Activated CD4-positive, alpha-beta T cell treated with anti-CD3 and anti-CD28 coated beads, Interleukin-2, amount 10 ng/mL, durations not matched to agents 24 days and 14 days (primary cell): ENCODE measurements at places on chromosomes 5 and 9.
A peak's percentile ranks its signal among the peaks of the same experiment; 100 is the strongest.

DNA sequence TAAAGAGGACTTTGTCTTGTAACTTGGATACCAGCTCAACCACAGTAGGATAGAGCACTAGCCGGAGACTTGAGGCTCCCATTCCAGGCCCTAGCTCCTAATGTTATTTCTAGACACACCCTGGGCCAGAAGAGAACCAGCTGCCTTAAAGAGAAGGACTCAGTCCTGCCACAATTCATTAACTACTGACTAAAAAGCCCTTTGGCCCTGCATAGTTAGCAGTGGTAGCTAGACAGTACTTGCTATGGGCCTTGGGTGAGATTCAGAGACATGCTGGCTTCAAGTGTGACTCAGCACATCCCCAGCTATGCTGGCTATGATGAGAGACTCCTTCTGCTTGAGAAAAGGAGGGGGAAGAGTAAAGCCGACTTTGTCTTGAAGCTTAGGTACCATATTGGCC is 47.3 kb downstream of the TMEM167A start:
- DNase-seq: no peak

DNA sequence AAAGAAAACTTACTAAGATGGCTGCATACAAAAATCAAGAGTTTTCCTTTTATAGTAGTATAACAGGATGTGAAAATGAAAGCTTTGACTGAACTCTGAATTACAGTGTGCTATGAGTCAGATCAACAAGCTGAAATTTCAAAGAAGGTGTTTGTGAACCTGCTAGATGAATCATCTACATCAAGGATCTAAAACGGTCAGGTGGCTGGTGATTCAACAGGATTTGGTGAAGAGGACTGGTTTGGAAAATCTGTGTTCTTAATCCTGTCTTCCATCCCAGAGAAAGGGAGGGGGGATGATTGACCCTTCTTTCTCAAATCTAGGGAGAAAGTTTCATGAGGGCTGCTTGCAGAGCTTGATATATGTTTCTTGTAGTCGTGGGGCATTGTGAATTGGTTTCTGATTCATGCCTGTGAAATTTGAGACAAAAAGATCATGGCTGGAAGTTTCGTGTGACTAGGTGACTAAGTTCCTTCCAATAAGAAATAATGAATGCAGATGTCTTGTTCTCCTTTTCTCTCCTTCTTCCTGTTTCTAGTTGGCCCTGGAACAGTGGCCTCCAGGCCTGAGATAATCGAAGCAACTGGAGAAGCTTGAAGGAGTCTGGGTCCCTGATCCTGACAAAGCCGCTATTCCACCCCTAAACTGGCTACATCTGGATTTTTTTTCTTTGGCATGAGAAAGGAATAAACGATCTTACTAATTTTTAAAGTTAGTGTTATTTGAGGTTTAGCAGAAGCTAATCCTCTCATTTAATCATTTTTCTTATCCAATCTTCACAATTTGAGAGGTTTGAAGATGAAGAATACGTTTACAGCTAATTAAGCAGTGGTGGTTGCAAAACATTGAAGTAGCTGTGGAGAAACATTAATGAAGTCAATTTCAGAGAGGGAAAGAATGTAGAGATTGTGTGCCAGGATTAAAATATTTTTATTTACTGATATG is 67.2 kb downstream of the MRPS30 start:
- DNase-seq: peak; percentile 80

DNA sequence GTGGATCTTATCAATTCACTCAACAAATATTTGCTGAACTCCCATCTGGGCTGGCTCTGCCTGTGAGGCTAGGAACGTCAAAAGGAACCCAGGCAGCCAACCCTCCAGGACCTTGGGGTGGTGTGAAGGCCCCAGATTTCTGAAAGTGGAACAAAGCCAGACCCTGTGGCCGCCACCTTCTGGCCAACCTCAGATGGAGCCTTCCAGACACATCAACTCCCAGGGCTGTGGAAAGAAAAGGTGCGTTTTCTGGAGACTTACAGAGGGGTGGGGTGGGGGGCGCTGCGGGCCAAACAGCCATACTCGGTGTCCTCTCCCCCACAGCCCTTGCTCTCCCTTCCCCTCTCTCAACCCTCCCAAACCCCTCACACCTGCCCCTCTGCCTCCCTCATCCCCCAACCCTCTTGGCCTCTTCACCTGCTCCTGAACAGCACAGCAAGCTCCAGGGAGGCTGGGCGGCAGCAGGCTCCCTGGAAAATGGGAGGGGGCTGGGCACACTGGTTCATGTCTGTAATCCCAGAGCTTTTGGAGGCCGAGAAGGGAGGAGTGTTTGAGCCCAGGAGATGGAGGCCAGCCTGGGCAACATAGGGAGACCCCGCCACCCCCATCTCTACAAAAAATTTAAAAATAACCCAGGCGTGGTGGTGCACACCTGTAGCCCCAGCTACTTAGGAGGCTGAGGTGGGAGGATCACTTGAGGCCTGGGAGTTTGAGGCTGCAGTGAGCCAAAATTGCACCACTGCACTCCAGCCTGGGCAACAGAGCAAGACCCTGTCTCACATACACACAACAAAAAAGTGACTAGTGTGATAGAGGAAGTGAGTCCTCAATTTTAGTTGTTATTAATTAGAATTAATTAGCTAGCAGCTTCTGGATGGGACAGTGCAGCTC is 45.0 kb upstream of the PRRC2B start:
- DNase-seq: no peak

DNA sequence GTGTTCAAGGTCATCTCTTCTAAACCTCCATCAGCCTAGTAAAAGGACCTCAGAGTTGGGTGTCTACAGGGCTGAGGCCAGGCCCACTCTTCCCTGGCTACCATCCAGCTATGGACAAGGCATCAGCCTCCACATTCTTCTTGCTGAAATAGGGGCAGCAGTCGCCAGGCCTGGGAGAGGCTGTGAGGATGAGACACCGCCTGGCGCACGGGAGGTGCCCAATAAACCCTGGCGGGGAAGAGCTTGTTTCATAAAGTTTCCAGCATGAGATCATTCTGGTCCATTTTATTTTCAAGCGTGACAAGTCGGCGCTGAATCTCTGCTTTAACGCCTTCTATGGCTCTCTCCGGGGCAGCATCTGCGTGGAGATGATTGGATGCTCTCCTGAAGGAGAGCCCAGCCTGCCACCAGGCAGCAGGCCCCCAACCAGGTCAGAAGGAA is 153.4 kb downstream of the OLFM1 start:
- no peak for DNase-seq

GRCh38 chr9:15157381-15157780 is 149.6 kb downstream of the TTC39B start:
- DNase-seq: no peak

DNA sequence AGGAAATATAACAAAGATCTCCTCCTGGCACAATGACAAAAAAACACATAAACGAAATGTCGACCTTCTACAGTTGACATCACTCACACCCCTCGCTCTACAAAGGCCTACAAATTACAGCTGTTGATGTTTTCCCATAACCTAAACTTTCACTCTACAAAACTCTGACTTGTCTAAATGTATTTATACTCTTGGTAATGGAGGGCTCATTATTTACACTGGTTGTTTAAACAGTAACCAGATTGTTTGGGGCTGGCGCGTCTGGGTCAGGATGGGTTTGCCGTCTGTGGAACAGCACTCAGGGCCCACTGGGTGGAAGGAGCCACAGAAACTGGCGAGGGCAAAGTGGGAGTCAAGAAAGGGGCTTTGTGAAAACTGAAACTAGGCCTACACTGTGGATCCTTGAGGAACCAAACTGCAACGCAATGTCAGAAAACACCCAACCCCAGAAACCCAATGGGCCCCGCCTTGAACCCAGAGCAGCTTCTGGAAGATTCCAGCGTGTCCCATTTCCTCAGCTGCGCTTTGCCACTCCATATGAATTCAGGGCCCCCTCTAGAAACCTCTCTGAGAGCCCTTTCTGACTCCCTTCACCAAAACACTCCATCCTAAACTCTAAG is 136.7 kb downstream of the ROR2 start:
- no peak for DNase-seq

- no peak for DNase-seq
Measured at GRCh38 chr5:62593331-62593730, 14.7 kb downstream of the LRRC70 start.

GRCh38 chr5:149585910-149586309 is 4.6 kb downstream of the ARHGEF37 start:
- no peak for DNase-seq

DNA sequence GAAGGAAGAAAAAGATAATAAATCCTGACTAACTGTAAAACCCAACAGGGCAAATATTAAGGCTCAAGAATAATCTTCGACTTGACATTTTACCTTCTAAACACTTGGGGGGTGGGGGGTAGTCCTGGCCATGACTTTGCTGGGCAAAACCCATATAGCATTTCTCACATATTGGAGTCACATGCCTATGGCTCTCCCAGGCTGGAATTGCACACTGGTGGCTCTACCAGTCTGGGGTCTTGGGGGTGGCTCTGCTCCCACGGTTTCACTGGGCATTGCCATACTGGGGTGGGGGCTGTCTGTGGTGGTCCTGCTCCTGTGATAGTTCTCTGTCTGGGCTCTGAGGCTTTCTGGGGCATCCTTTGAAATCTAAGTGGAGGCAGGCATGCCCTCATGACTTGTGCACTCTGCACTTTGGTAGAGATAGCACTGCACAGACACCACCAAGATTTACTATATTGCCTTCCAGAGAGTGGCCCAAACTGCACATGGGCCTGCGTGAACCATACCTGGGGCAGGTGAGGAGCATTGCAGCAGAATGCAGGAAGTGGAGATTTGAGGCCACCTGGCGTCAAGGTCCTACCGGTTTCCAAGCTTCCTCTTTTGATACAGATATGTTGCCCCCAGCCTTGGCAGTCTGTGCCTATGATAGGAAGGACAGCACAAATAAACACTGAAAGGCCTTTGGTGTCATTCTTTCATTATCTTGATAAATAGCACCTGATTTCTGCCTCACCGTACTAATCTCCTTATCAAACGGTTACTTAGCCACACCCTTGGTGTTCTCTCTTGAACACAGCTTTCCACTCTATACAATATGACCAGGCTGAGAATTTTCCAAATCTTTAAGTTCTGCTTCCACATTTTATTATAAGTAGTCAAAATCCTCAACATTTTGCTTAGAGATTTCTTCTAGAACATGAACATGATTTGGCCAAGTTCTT is 29.8 kb downstream of the BAAT start:
- DNase-seq: no peak

GRCh38 chr5:127878174-127878750 is 175.1 kb downstream of the CCDC192 start:
- peak; percentile 58 for DNase-seq

DNA sequence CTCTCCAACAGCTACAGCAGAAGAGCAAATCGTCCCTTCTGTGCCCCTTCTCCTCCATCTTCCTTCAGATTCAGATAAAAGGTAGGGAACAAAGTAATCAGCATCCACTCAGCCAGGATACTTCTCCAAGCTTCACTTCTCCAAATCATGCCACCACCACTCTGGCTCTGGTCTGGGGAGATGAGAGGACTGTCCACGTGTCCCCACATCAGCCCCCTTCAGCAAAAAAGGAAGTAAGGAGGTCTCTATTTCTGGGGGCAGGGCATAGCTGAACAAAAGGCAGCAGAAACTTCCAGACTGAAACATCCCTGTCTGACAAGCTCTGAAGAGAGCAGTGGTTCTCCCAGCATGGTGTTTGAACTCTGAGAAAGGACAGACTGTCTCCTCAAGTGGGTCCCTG is 116.9 kb downstream of the C5orf15 start:
- no peak for DNase-seq

GRCh38 chr9:110048976-110049698 is 158.8 kb downstream of the C9orf152 start:
- DNase-seq: peak; percentile 78

DNA sequence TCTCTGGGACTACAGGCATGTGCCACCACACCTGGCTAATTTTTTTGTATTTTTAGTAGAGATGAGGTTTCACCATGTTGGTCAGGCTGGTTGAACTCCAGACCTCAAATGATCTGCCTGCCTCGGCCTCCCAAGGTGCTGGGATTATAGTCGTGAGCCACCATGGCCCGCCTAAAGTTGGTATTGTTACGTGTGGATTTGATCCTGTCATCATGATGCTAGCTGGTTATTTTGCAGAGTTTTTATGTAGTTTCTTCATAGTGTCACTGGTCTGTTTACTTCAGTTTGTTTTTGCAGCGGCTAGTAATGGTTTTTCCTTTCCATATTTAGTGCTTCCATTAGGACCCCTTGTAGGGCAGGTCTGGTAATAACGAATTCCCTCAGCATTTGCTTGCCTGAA is 85.9 kb downstream of the CACNA1B start:
- DNase-seq: no peak

DNA sequence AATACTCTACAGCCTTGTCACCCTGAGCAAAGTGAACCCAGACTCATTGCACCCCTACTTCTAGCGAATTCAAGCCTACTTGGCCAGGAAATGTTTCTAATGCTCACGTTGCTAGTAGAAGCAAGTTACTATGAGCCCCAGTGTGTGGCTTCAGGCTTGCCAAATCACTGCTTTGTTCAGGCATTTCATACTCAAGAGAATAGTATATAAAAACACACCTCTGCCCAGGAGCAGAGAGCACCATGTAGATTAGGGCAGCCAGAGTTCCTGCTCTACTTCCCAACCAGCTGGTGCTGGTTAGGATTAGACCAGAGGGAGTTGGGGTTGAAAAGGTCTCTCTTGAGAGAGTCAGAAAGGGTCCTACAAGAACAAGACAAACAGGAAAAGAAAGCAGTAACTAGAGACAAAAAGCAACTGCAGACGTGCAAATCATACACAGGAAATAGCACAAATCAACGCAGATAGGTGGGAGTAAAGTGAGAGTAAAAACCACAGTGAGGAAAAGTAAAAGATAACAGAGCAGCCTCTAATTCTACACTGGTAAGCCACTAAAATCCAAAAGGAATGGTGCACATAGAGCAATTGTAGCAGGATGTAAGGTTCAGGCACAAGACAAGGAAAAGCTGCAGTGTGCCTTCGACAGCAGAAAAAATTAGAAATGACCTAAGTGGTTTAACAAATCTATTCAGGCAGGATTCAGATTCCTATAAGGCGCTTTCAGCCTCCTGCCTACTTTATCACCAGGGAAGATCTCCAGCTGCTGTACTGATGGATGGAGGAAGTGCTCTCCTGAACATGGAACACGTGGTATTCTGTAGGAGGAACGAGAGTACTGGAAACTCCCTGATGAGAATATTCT is 49.6 kb upstream of the KIF2A start:
- DNase-seq: peak; percentile 76

GRCh38 chr5:23013395-23013998 is 160.4 kb upstream of the CDH12 start:
- DNase-seq: no peak
